ENCODE measurements at places on chromosomes 6 and 20. TPM values are rescaled to one million over a fixed set of nuclear protein-coding genes. Genes with fewer than 3 reads are reported as not detected.

C6orf15 gene
- not detected for total RNA-seq

LY6G5C gene
- total RNA-seq, result 4.6 TPM

DEFB132 gene
- not detected for total RNA-seq

NT5E gene
- total RNA-seq, result 15.4 TPM

PROCR gene
- total RNA-seq, result 0.64 TPM

MAK gene
- total RNA-seq, result 0.41 TPM

AIF1 gene
- total RNA-seq, result 71.8 TPM

TTLL9 gene
- total RNA-seq, result not detected

PKHD1 gene
- not detected for total RNA-seq

CASS4 gene
- 4.6 TPM for total RNA-seq

NNAT gene
- total RNA-seq, result not detected

RTEL1 gene
- 44.0 TPM for total RNA-seq

ELMO2 gene
- 59.1 TPM for total RNA-seq

ECT2L gene
- total RNA-seq, result not detected

SNAP91 gene
- not detected for total RNA-seq

AIG1 gene
- 2.4 TPM for total RNA-seq

DLL1 gene
- total RNA-seq, result not detected

VSX1 gene
- total RNA-seq, result not detected

MPIG6B gene
- not detected for total RNA-seq

SYCP2 gene
- total RNA-seq, result 4.6 TPM

CAP2 gene
- total RNA-seq, result not detected

HINT3 gene
- 7.1 TPM for total RNA-seq

EGFL8 gene
- total RNA-seq, result 9.5 TPM

PTPRA gene
- 92.0 TPM for total RNA-seq

BANF2 gene
- not detected for total RNA-seq

LY6G6C gene
- total RNA-seq, result not detected

C6orf58 gene
- total RNA-seq, result not detected

MEP1A gene
- not detected for total RNA-seq

GNAS-AS1 gene
- total RNA-seq, result 1.9 TPM

IL17A gene
- not detected for total RNA-seq

GOPC gene
- 22.9 TPM for total RNA-seq

BTNL2 gene
- not detected for total RNA-seq

HLA-DPA1 gene
- total RNA-seq, result 58.9 TPM

TJAP1 gene
- total RNA-seq, result 42.7 TPM

FUT9 gene
- total RNA-seq, result not detected

SLC35B2 gene
- total RNA-seq, result 27.6 TPM

TINAG gene
- not detected for total RNA-seq

CGA gene
- 0.59 TPM for total RNA-seq

GABRR2 gene
- total RNA-seq, result 0.78 TPM

TSBP1 gene
- total RNA-seq, result not detected

HLA-E gene
- total RNA-seq, result 360 TPM

LAMA5 gene
- total RNA-seq, result 3.1 TPM

SPATS1 gene
- not detected for total RNA-seq

HDAC2 gene
- total RNA-seq, result 125 TPM

SLC22A2 gene
- total RNA-seq, result not detected

LPIN3 gene
- total RNA-seq, result 1.2 TPM

PRSS35 gene
- not detected for total RNA-seq

MTG2 gene
- total RNA-seq, result 34.0 TPM

TBC1D32 gene
- total RNA-seq, result 6.6 TPM

FAM209B gene
- 1.8 TPM for total RNA-seq
